ENCODE measurements at places on chromosomes 3 and 15. TPM values are rescaled to one million over a fixed set of nuclear protein-coding genes. Genes with fewer than 3 reads are reported as not detected.

GOLGA8T gene
- not detected for total RNA-seq

AGBL1 gene
- total RNA-seq: not detected

DNA sequence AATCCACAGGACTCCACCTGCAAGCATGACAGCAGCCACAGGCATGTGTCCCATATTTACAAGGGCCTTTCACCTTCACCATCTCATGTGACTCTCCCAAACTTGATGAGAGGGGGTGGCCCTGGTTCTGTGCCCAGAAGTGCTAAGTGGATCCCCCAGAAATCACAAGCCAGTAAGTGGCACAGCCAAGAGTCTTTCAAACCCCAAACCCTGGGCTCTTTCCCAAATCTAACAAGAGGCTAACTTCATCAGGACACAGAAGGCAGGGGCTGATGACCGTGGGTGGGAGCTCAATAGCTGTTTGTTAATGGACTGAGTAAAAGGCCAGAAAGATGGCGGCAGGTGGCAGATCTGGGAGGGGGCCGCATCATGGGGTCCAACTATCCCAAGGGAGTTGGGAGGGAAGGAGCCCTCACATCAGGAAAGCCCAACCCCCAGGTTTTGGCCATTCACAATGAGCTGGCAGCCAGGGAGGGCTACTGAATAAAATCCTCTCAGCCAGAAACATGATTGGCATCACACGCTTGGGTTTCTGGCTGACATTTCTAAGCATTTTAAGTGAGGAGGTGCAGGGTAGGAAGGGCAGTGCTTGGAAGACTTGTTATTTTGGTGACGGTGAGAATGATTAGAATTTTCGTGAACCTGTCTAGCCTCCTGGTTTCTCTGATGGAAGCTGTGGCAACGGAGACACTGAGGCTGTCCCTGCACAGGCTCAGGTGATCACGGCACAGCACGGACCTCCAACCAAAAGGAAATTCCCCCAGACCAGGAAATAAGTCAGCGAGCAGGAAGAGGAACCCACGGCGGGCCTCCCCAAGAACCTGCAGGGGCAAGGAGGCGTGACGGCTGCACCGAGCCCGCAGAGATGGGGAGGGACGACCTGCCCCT is 109.3 kb downstream of the OXNAD1 start:
- no peak for DNase-seq

BCL2A1 gene
- 2.7 TPM for total RNA-seq

- no peak for DNase-seq
These were observed 66.5 kb downstream of the CDAN1 start for GRCh38 chr15:42670451-42670850.

- DNase-seq: no peak
These were observed 8.8 kb downstream of the RPL32 start for GRCh38 chr3:12832350-12833221.

- no peak for DNase-seq
These were observed 3.9 kb downstream of the ZNF197 start for GRCh38 chr3:44628716-44629115.

DNA sequence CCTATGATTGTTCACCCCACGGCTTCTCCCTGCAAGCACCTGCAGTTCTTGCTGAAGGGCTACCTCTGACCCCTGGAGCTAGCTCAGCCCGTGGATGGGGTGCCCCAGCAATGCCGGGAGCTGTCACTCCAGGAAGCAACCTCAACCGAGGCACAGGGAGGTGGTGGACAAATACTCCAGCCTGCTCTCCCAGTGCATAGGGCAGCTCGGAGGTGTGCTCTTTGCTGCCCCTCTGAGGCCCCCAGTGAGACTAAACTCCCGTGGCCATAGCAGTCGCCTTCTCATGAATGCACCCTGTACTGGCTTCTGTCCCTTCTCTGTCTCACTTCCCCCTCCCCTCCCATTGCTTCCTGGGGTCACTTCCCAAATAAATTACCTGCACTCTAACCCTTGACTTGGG is 48.5 kb downstream of the LINGO1 start:
- DNase-seq: no peak

SEMA3G gene
- 4.6 TPM for total RNA-seq

UBA7 gene
- 33.9 TPM for total RNA-seq

- DNase-seq: no peak
These were observed 199.4 kb upstream of the TTC14 start for GRCh38 chr3:180402471-180403073.

GRCh38 chr3:191461113-191461595 is at the start of gene PYDC2:
PYDC2 (plus strand) TSS chr3:191461163; CDS start chr3:191461163, 0 bp downstream.
- DNase-seq: no peak

GRCh38 chr15:62737551-62737950 is 305.0 kb upstream of the TPM1 start:
- DNase-seq: no peak

GRCh38 chr15:51172193-51172592 is 77.5 kb upstream of the TNFAIP8L3 start:
- no peak for DNase-seq

GRCh38 chr3:18057471-18058091 is 315.1 kb upstream of the TBC1D5 start:
- DNase-seq: no peak

DNA sequence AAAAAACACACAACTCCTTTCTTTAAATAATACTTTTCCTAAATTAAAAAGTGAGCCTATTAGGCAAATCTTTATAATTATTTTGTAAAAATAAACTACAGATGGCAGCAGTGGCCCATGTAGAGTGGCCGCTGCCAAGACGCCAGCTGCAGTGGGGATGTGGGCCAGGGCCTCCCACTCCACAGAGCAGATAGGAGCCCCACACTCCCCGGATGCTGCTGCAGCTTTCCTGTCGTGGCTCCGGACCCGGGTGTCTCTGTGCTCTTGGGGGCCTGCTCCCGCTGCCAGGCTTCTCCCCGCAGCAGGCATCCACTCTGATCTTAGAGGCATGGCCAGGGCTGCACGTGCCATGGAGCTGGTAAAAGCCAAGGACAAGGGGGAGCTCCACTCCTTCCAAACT is 67.5 kb downstream of the PROS1 start:
- DNase-seq: no peak

ZNF662 gene
- 1.9 TPM for total RNA-seq

FOXB1 gene
- not detected for total RNA-seq

GOLGA6L7 gene
- not detected for total RNA-seq

GRCh38 chr3:5278666-5279065 is 91.2 kb downstream of the EDEM1 start:
- no peak for DNase-seq

GRCh38 chr3:174058804-174059203 is 661.3 kb downstream of the NLGN1 start:
- DNase-seq: no peak

DNA sequence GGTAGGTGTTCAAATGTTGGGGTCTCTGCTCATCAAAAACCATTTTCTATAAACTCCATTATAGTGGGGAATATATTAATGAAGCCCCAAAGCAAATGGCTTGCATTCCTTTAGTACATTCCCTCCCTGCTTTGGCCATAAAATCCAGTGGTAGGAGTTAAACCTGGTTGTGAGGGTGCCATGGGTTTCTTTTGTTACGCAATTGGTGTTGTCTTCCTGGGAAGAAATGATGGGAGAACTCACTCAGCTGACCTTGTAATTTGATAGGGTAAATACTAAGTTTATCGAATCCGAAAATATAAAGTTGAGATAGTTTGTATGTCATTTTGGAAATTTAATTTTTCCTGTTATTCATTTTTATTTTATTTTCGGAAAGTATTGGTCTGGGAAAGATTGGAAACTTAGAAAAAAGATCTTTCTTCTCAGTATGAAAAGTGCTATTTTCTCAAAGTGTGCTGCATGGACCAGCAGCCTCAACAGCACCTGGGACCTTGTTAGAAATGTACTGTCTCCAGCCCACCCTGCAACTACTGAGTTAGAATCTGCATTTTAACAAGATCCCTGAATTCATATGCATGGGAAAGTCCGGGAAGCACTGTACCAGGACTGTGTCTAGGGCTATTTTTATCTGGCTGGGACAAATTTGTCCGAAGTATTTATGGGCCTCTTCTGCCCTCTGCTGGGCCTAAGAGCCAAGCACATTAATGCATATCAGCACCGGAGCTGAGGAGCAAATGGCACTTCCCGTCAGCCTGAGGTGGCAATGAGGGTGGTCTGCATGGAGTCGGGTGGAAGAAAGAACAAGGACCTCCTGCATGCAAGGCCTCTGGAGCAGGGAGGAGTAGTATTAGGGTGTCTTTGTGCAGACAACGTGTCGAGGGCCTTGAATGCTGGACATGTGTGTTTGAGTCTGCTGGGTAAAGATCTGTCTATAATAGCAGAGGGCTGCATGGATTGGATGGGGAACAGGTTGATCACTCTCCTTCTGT is 54.7 kb downstream of the FAM81A start:
- no peak for DNase-seq

DNA sequence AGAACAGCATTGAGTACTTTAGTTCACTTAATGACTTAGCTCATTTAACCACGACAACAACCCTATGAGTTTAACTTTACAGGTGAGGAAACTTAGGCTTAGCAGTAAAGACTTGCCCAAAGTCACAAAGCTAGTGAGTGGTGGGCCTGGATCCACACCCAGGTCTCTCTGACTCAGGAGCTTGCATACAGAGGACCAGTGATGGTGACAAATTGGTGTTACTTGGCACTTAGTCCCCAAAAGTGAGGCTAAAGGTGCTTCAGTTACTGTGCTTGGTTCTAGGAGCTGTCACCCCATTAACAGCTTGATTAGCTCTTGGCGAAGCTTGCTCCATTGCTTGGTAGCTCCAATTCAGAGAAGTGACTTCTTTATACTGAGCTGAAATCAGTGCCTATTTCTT is 6.1 kb downstream of the CELF6 start:
- DNase-seq: no peak

- no peak for DNase-seq
These were observed 1390.9 kb upstream of the CADM2 start for GRCh38 chr3:83567935-83568334.

DNA sequence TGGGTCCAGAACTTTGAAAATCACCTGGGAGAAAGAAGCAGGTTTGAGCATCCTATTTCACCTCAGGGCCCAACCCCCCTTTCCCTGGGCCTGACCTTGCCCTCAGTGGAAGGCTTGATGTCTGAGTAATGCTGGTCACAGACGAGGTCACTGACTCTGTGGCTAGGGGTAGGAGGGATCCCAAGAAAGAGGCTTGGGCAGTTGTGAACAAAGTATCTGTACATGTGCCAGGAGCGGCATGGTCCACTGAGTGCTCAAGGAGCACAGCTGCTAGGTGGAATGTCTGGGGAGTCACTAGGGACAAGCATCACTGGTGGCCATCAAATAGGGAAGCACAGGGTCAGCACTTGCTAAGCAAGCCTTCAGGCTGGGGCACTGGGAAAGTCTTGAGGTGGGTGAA is 7.3 kb downstream of the CCDC71 start:
- no peak for DNase-seq

CPB1 gene
- total RNA-seq: not detected

- DNase-seq: no peak
These were observed 47.5 kb upstream of the CCR4 start for GRCh38 chr3:32903953-32904352.

CACNA2D3 gene
- 1.2 TPM for total RNA-seq

DNA sequence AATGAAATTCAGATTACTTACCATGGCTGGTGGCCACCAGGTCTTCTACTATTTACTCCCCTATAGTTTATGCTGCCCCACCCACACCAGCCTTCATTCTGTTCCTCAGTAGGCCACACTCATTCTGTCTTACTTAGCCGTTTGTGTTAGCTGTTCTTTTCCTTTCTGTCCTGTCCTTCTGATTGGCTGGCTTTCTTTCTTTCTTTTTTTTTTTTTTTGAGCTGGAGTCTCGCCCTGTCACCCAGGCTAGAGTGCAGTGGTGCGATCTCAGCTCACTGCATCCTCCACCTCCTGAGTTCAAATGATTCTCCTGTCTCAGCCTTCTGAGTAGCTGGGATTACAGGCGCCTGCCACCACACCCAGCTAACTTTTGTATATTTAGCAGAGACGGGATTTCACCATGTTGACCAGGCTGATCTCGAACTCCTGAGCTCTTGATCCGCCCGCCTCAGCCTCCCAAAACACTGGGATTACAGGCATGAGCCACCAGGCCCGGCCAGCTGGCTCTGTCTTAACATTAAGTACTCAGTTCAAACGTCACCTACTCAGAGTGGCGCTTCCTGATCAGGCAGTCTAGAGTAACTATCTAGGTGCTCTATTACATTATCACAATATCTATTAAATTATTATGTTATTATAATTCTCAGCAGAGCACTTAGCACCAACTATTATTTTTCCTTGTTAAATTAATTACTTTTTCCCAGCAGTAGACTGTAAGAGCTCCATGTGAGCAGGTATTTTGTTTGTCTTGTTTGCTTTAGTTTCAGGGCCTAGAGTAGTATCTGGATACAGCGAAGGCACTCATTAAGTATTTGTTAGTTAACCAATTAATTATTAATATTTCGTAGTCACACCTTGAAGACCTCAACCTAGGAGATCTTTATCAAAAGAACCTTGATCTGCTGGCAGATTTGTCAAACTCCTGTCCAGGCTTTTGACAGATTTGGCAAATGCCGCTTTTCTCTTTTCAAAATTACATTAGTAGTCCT is 6.4 kb downstream of the CMSS1 start:
- DNase-seq: no peak

- DNase-seq: no peak
These were observed 30.3 kb downstream of the CDC25A start for GRCh38 chr3:48157950-48158376.

ZNF445 gene
- 4.0 TPM for total RNA-seq

DNA sequence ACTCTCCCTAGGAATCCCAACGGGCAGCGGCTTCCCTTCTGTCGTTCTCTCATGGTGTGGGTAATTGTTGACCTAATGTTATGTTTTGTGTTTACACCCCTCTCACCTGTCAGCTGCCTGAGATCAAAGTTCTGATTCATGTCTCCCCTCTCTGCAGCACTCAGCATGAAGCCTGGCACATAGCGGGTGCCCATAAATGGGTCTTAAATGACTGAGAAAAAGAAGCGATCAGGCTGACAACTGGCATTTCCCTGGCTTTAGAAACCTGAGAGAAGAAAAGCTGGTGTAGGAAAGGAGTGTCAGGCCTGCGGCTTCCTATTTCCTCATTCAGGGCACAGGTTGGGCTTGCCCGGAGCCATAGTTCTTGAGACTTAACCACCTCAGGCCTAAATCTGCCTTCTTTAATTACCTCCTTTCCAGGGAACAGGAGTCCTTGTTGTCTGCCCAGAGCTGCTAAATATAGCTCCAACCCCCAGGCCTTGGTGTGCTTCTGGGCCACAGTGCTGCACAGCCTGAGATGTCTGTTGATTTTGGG is 31.8 kb downstream of the LPP start:
- no peak for DNase-seq

DNA sequence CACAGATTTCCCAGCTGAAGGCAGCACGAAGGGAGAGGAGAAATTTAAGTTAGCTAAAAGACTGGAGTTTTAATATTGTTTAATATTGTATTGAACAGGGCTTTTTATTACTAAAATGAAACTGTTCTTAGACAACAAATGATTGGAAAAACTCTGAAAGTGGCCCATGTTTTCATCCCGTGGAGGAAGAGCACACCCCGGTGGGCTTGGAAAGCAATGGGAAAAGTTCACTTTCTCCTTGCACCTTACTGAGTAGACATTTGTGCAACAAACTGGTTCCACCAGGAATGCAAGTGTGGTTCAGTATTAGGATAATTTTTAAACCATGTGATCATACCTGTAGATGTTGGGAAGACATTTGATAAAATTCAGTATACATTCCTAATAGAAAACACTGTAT is 8.2 kb upstream of the ESYT3 start:
- DNase-seq: no peak

Measured in esophagus squamous epithelium (tissue), 5 donors.